ENCODE measurements at places on chromosomes 3 and 15.

- H3K4me1 ChIP-seq = no peaks in the 10 kb centered on the region
- H3K27ac ChIP-seq = no peak overlapping the region
- H3K4me3 ChIP-seq = no peak overlapping the region
- peaks cover 7% of the 10 kb centered on the region for H3K27me3 ChIP-seq
- no peaks in the 10 kb centered on the region for H3K36me3 ChIP-seq
These were observed 92.9 kb downstream of the WDR76 start for GRCh38 chr15:43919540-43920253.

DNA sequence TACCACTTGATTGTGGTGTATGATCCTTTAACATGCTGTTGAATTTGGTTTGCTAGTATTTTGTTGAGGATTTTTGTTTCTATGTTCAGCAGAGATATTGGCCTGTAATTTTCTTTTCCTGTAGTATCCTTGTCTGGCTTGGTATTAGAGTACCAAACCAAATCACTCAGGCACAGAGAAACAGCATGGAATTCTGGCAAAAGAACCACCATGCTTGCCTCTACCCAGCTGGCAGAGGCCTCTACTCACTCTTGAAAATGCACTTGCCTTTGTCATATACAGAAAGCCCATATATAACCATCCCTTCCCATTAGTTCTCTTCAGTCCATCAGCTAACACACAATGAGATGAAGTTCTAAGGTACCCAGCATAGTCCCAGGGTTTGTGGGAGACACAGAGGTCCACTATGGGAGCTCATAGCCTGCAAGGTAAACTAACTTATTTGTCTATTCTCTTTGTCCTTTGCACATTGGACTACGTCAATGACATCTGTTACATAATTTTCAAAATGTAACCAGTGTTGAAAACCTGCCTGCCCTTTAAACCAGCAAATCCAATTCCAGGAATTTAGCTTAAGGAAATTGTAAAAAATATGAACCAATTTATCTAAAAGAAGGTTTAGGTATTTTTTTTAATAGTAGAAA lies 82.1 kb upstream of the POMGNT2 start:
- H3K4me1 ChIP-seq = peaks cover 20% of the 10 kb centered on the region
- H3K27ac ChIP-seq = no peak overlapping the region
- no peaks in the 10 kb centered on the region for H3K27me3 ChIP-seq

GRCh38 chr15:98289747-98290146 lies 329.2 kb downstream of the ARRDC4 start:
- H3K27me3 ChIP-seq = peaks cover 16% of the 10 kb centered on the region
- no peaks in the 10 kb centered on the region for H3K36me3 ChIP-seq
- no peaks in the 10 kb centered on the region for H3K4me1 ChIP-seq
- no peak overlapping the region for H3K4me3 ChIP-seq
- H3K27ac ChIP-seq = no peak overlapping the region

DNA sequence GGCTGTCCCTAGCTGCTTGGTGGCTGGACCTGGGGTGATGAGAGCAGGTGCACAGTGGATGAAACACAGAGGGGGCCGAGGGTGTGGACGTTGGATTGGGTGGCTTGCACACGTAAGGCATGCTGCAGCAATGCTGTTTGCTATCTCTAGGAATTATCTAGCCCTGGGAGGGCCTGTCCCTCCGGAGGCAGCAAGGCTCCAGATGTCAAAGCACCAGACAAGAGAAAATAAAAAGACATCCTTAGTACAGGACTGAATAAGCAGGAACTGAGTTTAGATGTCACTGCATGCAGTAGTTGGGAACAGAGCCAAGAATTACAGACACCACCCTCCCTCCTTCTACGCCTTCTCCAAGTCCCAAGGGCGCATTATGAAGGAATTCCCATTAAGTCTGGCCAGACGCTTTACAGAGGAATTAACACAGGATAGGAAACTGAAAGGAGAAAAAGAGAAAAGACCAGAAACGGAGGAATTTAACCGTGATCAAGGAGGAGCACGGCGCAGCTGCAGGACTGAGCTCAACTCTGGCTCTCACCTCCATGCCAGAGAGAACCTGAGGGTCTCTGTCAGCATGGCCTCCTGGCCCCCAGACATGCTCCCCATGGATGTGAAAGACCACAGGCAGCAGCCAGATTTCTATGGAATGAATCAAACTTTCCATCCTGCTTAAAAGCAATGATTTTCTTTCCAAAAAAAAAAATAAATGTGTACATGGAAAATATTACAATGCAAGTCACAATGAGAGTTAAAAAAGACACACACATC lies 13.8 kb downstream of the ATP10A start:
- peaks cover 29% of the 10 kb centered on the region for H3K36me3 ChIP-seq
- H3K4me1 ChIP-seq = peaks cover 92% of the 10 kb centered on the region
- no peak for DNase-seq

- no peaks in the 10 kb centered on the region for H3K27me3 ChIP-seq
- H3K27ac ChIP-seq = no peak overlapping the region
- H3K4me1 ChIP-seq = no peaks in the 10 kb centered on the region
- no peak overlapping the region for H3K4me3 ChIP-seq
- no peak for DNase-seq
- no peaks in the 10 kb centered on the region for H3K36me3 ChIP-seq
These were observed 180.7 kb upstream of the GRM7 start for GRCh38 chr3:6680119-6680806.

DNA sequence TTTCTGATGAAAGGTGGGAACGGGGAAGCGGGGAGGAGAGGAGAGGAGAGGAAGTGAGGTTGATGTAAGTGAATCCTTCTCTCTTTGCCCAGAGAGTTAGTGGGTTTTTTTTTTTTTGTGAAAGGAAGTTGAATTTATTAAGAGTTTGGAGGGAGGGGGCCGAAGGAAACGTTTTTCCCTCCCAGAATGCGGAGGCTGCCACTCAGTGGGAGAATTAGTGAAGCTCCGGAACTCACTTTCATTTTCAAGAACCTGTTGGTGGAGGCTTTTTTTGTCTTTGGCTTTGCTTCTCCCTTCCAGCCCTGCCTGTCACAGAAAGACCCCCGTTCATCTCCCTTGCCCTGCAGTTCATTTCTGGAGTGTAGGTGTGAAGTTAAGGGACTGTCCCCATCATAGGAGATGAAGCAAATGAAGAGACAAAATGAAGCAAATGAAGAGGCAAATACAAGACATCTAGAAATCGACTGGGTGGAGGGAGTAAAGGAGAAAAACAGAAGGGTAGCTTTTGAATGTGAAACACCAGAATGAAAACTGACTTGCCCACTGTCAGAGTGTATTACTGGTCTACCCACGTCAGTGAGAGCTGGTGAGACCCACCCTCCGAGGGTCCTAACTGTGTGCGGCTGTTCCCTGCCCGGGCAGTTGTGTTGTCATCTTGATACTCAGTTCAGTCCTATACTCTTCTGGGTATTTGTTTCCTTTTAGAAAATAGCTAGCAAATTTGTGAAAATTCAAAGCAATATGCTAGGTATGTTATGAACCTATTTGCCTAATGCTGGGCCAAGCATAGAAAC lies 91.5 kb downstream of the ITPR1 start:
- peaks cover 2% of the 10 kb centered on the region for H3K36me3 ChIP-seq
- H3K27me3 ChIP-seq = no peaks in the 10 kb centered on the region
- peak; percentile 20 for DNase-seq
- peak overlapping the region; percentile 78 for H3K4me3 ChIP-seq

DNA sequence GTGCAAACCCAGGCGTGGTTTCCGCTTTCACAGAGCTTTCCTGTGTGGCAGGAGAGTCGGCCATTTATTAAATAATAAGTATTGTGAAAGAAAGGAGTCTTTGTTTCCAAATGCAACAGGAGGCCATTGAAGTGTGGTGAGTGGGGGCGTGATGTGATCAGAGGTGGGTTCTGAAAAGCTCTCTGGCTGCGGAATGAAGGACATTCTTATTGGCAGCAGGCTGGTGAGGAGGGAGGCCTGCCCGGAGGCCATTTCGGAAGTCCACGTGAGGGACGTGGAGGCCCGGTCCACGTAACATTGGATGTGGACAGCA lies 11.1 kb downstream of the ARNT2 start:
- no peak overlapping the region for H3K4me3 ChIP-seq
- no peaks in the 10 kb centered on the region for H3K36me3 ChIP-seq
- no peaks in the 10 kb centered on the region for H3K4me1 ChIP-seq
- no peak overlapping the region for H3K27ac ChIP-seq

DNA sequence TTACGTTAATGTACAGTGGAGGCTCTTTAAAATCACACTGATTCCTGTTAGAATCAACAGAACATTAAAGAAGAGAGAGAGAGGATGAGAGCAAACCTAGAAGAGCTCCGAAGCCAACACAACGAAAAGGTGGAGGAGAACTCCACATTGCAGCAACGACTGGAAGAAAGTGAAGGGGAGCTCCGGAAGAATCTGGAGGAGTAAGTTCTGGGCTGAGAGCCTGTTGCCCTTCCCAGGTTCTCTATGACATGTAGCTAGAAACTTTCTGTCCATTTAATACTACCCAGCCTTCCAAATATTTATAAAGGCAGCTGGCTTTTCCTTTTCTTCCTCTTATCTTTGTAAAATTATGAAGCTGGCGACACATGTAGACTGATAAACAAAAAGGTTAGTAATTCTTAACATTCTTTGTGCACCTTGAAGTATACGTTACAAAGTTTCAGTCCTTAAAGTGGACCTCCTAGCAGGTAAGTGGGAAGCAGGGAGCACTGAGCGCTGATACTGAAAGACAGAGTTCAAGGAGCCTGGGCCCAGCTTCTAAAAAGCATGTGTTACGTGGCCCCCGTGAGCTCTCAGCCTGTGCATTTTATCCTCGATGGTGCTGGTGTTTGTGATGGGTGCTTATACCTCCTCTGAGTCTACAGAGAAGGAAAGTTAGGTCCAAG lies 75.9 kb downstream of the CGNL1 start:
- H3K4me3 ChIP-seq = no peak overlapping the region
- no peak for DNase-seq
- no peak overlapping the region for H3K27ac ChIP-seq
- H3K27me3 ChIP-seq = peaks cover 16% of the 10 kb centered on the region
- H3K4me1 ChIP-seq = no peaks in the 10 kb centered on the region

GRCh38 chr3:12413721-12414255 lies 70.5 kb upstream of the TSEN2 start:
- H3K4me3 ChIP-seq = no peak overlapping the region
- peaks cover 7% of the 10 kb centered on the region for H3K27me3 ChIP-seq
- no peak overlapping the region for H3K27ac ChIP-seq
- H3K4me1 ChIP-seq = peaks cover 4% of the 10 kb centered on the region
- no peaks in the 10 kb centered on the region for H3K36me3 ChIP-seq

DNA sequence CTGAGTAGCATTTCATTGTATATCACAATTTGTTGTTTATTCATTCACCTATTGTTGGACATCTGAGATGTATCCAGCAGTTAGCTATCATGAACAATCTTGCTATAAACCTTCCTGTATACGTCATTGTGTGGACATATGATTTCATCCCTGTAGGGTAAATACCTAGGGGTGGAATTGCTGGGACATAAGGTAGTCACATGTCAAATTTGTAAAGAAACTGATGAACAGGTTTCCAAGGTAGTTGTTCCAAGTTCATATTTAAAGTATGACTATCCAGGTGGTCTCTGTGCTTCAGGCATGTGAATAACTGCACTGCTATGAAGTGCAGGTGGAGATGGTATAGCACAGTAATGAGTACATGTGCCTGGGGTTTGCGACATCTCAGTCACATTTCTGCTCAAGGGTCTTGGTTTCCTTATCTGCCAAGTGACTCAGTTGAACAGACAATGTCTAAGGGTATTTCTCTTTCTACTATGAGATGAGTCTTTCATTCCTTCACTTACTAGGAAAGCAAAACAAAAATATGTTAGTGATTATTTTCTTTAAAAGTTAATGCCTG lies 229.0 kb upstream of the HES1 start:
- no peaks in the 10 kb centered on the region for H3K36me3 ChIP-seq
- no peaks in the 10 kb centered on the region for H3K27me3 ChIP-seq
- H3K27ac ChIP-seq = no peak overlapping the region
- H3K4me1 ChIP-seq = peaks cover 19% of the 10 kb centered on the region
- H3K4me3 ChIP-seq = no peak overlapping the region

- no peaks in the 10 kb centered on the region for H3K4me1 ChIP-seq
- no peak overlapping the region for H3K27ac ChIP-seq
- H3K36me3 ChIP-seq = no peaks in the 10 kb centered on the region
- peaks cover 4% of the 10 kb centered on the region for H3K27me3 ChIP-seq
- no peak for DNase-seq
These were observed 144.4 kb downstream of the MYLK start for GRCh38 chr3:123739754-123740153.

GRCh38 chr3:125462722-125463299 lies 57.2 kb downstream of the SNX4 start:
- no peaks in the 10 kb centered on the region for H3K4me1 ChIP-seq
- DNase-seq = no peak
- no peak overlapping the region for H3K27ac ChIP-seq
- no peak overlapping the region for H3K4me3 ChIP-seq
- H3K36me3 ChIP-seq = peaks cover 29% of the 10 kb centered on the region
- no peaks in the 10 kb centered on the region for H3K27me3 ChIP-seq

DNA sequence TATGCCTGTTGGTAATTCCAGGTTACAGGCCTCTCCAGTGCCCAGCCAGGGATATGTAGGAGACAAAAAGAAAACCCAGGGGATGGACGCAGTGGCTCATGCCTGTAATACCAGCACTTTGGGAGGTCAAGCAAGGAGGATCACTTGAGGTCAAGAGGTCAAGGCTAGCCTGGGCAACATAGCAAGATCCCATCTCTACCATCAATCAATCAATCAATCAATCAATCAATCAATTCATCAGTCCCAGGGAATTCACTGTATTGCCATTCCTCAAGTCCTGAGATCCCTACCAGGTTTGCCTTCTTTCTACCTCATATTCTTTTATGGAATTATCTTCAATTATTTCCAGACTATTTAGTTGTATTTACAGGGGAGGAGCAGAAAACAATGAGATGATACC lies 82.2 kb downstream of the DHX30 start:
- H3K27me3 ChIP-seq = no peaks in the 10 kb centered on the region
- H3K4me3 ChIP-seq = no peak overlapping the region
- H3K36me3 ChIP-seq = peaks cover 12% of the 10 kb centered on the region

DNA sequence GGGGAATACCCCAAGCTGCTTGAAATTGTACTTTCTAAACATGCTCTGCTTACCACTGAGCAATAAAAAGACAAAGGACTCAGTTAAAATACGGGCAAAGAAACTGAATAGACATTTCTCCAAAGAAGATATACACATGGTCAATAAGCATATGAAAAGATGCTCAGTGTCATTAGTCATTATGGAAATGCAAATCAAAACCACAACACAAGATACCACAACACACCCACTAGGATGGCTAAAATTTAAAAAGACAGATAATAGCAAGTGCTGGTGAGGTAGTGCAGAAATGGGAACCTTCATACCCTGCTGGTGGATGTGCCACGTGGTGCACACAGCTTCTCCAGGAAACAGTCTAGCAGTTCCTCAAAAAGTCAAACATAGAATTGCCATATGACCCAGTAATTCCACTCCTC lies 21.3 kb downstream of the LRIG1 start:
- peak overlapping the region; percentile 90 for H3K27ac ChIP-seq
- H3K4me3 ChIP-seq = peak overlapping the region; percentile 56
- H3K36me3 ChIP-seq = peaks cover 11% of the 10 kb centered on the region
- peaks cover 70% of the 10 kb centered on the region for H3K4me1 ChIP-seq

DNA sequence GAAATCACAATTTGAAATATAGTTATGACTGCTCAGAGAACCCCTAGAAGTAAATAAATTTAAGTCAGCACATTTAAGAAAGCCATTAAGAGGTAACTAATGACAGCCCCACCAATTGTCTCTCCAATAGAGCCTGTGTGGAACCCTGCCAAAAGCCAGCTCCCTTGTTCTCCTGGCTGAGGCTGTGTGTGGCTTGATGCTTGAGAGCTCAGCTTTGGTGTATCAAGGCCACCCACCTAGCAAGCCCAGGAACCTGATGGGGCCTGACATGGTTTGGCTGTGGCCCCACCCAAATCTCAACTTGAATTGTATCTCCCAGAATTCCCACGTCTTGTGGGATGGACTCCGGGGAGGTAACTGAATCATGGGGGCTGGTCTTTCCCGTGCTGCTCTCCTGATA lies 106.9 kb downstream of the LRRN1 start:
- H3K36me3 ChIP-seq = no peaks in the 10 kb centered on the region
- no peak overlapping the region for H3K4me3 ChIP-seq
